Right ventricle myocardium superior (tissue), 1 donor: ENCODE measurements at places on chromosomes 5 and 9.
A peak's percentile ranks its signal among the peaks of the same experiment; 100 is the strongest.

DNA sequence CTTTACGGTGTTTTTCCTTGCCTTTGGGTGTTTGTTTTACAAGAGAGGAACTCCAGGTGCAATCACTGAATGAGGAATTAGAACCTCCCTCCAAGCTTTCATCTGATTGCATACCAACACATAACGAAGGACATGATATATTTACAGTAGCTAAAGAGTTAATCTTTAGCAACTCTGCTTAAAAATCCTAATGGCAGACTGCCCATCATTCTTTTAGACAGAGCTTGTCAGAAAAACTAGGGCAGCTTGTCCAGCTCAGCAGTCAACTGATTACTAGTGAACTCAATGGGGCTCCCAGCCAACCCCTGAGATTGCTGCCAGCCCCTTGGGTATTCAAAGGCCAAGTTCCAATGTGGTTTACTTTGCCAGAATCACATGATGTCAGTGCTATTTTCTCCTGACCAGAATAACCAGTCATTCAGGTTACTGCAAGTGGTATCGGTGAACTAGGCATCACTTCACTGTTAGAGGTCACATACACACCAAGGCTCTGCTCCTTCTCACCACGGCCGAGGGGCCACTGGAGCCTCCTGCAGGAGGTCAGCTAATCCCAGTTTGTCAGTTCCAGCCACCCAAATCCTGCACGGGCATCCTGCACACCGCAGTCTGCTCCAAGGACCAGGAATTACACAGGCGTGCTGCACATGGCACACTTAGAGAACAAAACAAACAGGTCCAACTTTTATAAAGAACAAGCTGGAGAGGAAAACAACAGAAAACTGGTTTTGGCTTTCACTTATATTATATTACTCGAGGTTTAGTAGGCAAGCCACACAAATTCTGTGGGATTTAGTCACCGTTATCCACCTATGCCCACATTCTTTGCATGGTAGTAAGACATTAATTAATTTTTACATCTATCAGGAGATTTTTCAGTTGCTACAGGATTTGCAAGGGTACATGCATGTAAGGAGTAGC, 62.5 kb downstream of the NFIB start:
- DNase-seq = peak; percentile 88

GRCh38 chr9:124272979-124273378, 15.2 kb downstream of the NEK6 start:
- DNase-seq = no peak

GRCh38 chr9:80552931-80553330, 981.2 kb downstream of the TLE4 start:
- peak; percentile 30 for DNase-seq

GRCh38 chr5:96829297-96829696, 21.6 kb upstream of the ERAP1 start:
- no peak for DNase-seq

- no peak for DNase-seq
Measured at GRCh38 chr9:37370968-37371563, 51.4 kb upstream of the GRHPR start.

DNA sequence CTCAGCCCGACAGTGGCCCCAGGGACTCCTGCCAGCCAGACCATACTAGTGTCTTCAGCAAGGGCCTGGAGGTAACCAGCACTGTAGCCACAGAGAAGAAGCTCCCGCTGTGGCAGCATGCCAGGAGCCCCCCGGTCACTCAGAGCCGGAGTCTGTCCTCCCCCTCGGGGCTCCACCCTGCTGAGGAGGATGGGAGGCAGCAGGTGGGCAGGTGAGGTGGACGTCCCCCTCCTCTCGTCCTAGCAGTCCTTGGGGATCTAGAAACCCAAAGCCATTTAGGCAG, 28.0 kb upstream of the LRRC14B start:
- no peak for DNase-seq

GRCh38 chr9:107612136-107612535, 122.6 kb upstream of the KLF4 start:
- DNase-seq = peak; percentile 87

- peak; percentile 83 for DNase-seq
Measured at GRCh38 chr9:88991066-88992034, at the start of gene S1PR3. Gene S1PR3, plus strand, starts transcription at chr9:88991468. Its CDS starts 9,733 bp downstream, at chr9:89001201.

DNA sequence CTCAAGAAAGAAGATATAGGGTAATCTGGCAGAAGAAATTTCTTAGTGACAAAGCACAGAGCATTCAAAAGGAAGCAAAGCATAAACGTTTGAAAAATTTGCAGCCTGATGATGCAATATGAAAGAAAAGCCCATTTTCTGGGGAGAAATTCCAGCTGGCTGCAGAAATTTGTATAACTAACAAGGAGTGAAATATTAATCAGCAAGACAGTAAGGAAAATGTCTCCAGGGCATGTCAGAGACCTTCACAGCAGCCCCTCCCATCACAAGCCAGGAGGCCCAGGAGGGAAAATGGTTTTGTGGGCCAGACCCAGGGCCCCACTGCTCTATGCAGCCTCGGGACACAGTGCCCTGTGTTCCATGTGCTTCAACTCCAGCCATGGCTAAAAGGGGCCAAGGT, 359.4 kb downstream of the HINT1 start:
- no peak for DNase-seq

DNA sequence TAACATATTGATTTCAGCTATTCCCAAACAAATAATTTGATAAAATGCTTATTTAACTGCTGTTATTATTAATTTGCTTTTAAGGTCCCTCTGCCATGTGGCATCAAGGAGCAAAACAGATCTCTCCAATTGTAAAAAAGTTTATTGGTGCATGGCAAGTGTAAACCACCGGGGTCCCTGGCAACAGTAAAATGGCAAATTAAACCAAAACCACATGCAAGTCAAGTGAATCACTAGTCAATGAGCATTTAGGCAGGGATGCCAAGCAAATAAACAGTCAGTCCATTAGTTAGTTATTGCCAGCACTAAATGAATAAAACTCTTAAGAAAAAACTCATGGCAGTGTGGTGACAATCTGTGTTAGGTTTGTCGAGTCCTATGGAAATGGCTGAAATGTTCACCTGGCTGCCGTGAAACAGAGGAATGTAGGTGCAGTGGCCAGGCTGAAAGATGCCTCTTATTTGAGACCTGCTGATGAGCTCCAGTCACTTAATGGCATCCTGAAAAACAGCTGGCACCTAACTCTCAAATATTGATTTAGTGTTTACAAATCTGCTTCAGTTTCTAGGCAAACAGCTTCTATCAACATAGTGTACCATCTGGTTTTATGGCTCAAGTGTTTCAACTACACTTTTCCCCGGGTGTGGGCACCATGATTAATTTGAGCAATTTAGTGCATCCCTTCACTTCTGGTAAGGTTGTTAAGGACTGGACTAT, 296.5 kb upstream of the ITGA1 start:
- no peak for DNase-seq

GRCh38 chr5:98464737-98465330, 308.6 kb upstream of the RGMB start:
- DNase-seq = no peak

GRCh38 chr9:127095411-127095810, 27.0 kb downstream of the ANGPTL2 start:
- DNase-seq = no peak

DNA sequence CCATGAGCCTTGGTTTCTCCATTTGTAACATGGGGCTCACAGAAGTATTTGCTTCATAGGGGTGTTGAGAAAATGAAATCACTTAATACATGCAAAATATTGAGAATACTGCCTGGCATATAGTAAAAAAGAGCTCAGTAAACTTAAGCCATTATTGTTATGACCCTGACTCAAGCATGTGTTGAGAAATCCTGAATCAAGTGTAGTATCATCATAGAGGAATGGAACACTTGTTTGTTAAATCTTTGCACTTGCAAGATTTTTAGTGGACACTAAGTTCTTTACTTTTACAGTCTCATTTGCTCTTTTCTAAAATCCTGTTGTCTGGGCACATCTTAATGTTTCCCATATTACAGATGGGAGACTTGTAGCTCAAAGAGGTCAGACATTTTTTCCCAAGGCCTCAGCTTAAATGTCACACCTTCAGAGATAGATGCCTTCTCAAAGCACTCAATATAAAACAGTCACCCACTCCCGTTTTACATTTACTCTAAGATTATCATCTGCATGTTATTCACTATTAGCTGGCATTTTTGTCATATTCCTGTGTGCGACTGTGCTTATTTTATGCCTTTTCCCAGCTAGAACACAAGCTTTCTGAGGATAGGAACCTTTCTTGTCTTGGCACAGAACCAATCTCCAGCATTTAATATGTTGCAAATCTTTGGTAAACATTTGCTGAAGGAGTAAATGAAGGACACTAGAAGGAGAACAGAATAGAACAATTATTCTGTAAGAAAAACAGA, 250.0 kb upstream of the TNC start:
- no peak for DNase-seq

DNA sequence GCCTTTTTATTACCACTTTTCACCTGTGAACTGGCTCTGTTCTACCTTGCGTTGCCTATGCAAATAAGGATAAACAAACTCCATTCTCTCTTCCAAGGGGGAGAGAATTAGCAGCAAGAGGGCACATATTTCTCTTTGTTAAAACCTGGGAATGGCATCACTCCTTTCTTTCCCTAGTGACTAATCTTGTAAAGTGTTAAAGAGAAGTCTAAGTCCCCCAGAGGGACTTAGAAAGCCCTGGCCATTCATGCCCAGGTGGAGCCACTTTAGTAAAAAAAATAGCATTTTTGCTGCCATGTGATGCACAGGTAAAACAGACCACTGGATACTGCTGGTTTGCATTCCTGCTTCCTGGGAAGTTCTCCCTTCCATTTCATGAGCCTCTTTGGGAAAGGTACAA, 148.4 kb downstream of the MAN2A1 start:
- DNase-seq = no peak

DNA sequence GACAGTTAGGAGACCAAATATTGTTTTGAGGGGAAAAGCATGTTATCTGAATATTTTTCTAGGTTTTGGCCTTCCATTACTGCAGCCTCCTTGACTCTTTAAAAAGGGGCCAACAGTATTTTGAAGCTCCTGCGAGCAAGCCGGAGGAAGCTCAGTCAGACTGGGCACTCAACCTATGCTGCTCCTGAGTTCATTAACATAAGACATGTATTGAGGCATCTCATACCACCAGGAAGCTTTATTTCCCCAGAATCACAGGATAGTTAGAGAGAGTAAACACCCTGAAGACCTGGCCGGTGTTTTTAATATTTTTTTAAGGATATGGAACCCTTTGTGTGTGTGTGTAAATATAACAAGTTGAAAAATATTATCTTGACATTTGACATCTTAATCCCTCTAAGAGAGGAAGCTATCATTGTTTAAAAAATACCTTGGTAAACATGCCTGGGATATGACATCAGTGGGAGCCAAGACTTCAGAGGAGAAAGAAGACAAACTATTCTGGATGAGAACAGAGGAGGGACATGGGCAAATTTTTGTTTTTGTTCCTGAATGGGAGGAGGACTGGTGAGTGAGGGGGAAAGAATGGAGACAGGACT, 139.3 kb upstream of the SLIT3 start:
- DNase-seq = no peak

GRCh38 chr9:93520523-93520922, 55.9 kb upstream of the PHF2 start:
- DNase-seq = no peak

DNA sequence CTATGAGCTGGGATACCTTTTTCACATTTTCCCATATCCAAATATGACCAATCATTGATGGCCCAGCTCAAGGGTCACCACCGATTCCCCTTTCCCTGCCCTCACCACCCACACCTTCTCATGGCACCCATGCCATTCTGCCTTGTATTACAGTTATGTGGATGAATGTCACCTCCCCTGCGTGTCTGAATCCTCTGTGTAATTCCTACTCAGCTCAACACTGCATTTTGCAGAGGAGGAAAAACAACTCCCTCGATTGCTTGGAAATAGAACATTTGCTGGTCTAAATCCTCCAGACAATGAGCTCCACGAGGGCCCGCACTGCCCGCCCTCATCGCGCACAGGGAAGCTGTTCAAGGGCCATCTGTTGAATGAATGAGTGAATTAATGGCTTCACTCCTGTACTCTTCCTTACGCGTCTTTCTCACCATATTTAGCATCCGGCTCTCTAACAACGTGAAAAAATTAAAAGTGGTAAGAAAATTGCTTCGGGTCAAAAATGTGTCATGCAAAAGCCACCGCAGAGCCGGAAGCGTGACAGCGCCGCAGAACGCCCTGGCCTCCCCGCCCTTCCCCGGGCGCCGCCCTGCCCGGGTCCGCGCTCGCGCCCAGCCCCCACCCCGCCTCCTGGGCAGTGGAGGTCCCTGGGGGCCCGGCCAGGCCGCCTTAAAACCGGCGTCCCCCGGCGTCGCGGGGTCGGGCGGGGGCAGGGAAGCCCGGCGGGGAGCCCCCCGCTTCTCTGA, 704 bp downstream of the SUSD1 start:
- DNase-seq = peak; percentile 88

DNA sequence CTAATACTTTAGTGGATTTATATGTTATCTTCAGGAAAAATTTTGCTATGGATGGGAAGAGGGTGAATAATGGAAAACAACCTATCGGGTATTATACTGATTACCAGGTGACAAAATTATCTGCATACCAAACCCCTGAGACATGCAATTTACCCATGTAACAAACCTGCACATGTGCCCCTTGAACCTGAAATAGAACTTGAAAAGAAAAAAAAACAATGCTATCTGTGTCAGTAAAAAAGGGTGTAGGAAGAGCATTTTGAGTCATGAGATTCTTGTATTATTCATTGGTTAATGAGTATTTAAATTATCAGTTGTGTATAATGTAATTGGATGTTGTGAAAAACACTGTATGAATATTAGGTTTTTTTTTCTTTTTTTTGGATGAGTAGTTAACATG, 75.4 kb downstream of the PRR16 start:
- DNase-seq = no peak

GRCh38 chr5:1292139-1292538, 2.7 kb downstream of the TERT start:
- no peak for DNase-seq

DNA sequence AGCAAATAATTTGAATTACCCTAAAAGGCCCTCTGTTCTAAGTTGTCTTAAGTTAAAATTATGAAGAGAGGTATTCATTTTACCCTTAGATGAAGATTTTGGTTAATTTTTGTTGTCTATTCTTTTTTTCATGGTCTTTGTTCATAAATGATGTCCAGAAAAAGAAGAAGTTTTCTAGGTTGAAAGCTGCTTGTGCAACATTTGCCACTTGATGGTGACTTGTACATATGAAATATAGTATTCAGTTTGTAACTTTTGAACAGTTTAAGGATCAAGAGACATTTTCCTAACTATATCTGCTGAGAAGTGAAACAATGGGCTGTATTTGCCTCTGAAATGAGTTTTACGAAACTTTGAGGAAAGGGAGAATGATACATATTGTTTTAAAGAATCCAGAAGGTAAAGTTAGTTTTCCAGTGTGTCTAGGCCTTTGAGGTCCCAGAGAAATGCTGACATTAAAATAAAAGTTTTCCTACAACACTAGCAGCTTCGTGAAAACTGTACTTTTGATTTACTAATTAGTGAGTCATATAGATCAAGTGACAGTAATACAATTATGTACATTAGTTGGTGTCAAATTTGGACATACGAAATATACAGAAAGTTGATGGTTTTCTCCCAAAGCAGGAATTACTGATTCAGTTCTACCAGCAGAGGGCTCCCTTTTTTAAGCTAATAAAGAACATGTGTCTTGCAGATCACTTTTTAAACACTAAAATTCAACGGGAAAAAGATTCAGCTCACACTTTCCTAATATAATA, 70.5 kb downstream of the PIK3R1 start:
- no peak for DNase-seq
